Hepatic stellate cell (primary cell): ENCODE measurements at places on chromosomes 2 and 18.

DNA sequence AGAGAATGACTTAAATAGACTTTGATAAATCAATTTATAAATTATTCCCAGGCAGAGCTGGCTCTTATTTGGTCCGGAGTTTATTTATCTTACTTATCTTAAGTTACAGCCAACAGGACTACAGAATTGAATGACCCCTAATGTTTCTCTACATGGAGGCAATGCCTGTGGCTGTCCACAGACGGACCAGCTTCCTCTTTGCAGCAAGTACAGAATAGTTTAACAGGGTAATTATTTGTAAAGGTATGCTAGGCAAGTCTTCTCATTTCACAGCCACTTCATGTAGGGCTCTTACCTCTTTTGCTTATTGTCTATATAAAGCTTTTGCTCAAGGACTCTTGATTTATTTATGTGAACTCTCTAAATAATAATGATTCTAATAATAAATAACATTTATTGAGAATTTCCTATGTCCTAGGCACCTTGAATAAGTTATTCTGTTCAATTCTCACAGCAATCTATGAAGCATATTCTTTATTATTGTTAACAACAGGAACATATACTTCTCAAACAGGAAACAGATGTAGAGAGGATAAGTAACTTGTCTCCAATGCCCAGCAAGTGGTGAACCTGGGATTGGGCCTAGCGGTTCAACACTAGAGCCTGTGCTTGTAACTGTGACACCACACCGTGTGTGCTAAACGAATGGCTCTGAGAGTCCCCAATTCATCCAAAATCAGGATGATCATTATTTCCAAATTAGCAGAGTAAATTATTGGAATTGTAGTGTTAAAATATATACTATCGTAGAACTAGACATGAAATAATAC, 58.8 kb upstream of the NXPH2 start:
- no peak for DNase-seq

GRCh38 chr2:1414121-1414520, 858 bp downstream of the TPO start:
- DNase-seq, result no peak

- DNase-seq, result no peak
These were observed 23.0 kb downstream of the CNTNAP5 start for GRCh38 chr2:124048102-124048501.

DNA sequence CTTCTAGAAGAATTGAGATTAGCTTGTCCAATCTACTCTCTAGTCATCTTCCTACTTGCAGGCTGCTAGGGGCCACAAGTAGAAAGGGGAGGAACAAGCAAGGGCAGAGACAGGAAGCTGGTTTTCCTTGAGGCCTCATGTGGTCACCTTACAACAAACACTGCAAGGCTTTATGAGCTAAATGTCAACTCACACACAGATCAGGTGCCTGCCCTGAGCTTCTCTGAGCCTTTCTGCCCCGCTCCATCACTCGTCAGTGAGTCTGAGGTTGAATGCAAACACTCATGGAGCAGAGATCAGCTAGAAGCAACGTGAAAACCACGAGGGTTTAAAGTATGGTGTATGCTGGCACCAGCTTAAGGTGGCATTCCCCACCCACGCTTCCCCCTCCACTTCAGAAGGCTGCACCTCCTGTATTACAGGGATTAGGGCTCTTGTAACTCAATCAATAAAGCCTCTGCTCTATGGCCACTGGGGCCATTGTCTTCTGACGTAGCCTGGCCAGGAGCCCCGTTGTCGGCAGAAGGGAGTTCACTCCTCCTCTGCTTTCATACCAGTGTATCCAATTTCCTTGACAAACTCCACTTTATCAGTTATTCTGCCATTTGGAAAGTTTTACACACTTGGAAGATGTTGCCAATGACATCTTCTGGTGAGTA, 5.4 kb upstream of the CRYGC start:
- DNase-seq, result no peak

DNA sequence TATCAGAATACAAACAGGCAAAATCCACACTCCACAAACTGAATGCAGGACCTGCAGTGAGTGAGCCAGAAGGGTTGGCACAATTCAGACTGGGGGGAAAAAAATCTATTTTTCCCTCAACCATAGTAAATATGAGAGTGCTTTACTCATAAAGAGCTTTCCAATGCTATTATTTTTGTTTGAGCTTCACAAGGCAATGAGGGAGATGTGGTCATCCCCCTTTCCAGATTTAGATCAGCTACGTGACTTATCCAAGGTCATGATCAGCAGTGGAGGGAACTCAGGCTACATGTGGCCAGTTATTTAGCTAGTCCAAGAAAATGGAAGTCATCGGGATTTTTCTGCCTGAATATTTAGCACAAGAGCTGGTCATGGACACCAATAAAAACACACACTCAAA, 120.4 kb upstream of the KLF7 start:
- DNase-seq, result no peak

GRCh38 chr2:136215908-136216472, 98.0 kb upstream of the CXCR4 start:
- no peak for DNase-seq

- peak; percentile 6 for DNase-seq
These were observed 122.1 kb downstream of the TMEM247 start for GRCh38 chr2:46601328-46601963.

DNA sequence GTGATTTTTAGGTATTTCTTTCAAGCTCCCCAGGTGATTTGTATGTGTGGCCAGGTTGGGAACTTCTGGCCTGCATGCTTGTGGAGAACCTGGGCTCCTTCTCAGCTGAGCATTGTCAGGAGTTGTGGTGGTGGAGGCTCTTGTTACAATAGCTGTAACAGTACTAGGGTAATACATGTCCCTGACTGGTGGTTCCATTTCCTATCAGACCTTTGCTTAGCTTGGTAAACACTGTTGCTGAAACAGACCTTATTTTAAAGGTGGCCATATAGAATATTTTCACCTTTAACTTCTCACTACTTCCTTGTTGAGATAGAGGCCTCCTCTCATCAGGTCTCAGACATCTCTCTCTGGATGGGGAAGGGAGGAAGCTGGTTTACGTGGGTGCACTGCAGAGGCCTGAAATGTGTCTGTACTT, 79.2 kb downstream of the SETBP1 start:
- no peak for DNase-seq

GRCh38 chr2:19870792-19871191, 31.0 kb downstream of the TTC32 start:
- no peak for DNase-seq

DNA sequence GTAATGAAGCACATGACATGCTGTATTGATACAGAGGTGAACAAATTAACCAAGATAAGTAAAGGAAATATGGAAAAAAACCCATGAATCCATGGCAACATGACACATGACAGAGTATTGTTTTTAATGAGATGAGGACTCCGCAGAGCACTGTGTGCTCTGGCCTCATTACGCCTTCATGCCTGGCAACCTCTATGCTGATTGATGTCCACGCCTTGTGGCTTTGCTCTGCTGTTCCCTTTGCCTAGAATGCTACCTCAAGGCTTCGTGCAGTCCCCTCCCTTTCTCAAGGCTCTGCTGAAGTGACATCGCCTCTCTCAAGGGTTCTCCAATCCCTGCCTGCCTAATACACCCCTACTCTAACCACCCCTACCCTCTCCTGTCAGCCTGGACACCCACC, 8.4 kb downstream of the SIGLEC15 start:
- DNase-seq, result no peak

DNA sequence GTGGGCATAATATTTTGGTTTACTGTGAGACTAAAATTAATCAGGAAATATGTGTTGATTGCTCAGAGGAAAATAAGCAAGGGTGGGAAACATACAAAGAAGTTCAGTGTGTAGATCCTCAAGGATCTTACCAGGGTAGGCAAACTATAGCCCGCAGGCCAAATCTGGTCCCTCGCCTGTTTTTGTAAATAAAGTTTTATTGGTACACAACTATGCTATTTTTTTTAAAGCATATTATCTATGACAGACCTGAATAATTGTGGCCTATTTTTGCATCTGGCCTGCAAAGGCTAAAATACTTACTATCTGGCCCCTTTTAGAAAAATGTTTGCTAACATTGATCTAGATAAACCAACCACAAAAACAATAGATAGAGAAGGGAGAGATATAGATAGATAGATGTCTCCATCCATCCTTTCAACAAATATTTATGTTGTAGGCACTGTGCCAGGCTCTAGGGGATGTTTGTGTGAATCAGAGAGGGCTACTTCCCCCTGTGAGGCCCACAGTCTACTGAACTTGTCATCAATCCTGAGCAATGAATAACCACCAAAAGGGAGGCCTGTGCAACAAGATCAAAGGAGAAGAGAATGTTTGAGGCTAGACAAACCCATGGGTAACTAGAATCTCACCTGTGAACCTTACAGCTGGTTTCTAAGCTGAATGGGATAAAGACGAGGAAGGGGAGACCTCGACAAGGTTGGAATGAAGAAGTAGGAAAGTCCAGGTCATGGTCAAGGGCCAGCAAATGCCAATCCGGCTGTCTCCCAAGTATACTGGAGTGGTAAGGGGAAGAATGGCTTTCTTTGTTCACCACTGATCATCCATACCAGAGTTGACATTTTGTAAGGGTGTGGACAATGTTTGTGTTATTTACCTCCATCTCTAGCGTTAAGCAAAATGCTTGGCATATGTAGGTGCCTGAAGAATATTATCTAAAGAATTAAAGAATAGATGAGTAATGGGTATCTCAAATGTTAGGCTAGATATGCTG, 23.6 kb downstream of the ALPK2 start:
- DNase-seq, result no peak

- DNase-seq, result no peak
These were observed 39.0 kb downstream of the ARL5A start for GRCh38 chr2:151789055-151789834.

DNA sequence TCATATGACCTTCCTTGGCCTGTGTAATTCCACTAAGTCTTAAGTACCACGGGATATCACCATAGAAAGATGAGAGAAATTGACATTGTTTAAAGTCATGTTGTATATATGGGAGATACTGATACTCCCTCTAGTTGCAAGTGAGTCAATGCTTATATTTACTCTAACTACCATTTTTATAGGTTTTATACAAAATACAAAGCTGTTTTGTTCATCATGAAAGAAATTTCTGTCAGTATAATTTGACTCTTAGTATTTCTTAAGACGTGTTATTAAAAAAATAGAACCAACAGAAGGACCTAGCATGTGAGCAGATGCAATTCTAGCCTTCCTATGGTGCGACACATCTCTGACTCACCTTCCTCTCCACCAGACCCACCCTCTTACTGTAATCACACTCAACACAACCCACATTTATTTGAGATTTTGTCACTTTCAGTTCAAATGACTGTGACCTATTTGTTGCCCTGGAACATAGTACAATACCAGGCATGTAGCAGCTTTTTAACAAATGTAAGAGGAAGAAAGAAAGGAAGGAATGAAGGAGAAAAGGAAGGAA, 453.1 kb downstream of the CMPK2 start:
- DNase-seq, result no peak

GRCh38 chr18:77857678-77858655, 608.3 kb downstream of the GALR1 start:
- no peak for DNase-seq

GRCh38 chr18:42860011-42860410, 255.5 kb downstream of the RIT2 start:
- DNase-seq, result no peak

- no peak for DNase-seq
These were observed 53.1 kb downstream of the TMEM18 start for GRCh38 chr2:624096-624495.

- no peak for DNase-seq
These were observed 593.9 kb upstream of the NETO1 start for GRCh38 chr18:73461780-73462059.

DNA sequence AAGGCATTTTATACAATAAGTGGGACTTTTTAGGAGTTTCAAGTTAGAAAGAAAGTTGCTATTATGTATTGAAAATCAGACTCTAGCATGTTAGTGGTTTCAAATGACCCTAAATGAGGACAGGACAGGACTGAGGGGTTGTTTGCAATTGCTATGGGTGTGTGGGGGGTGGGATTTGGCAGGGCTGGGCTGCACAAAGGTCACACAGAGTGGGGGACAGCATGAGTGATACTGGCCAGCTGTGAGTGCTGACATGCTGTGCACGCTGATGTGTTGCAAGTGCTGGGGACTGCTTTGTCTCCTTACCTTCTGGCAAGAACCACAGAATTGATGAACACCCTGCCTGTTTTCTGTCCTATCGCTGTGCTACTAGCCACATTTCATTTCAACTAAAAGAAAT, 29.8 kb downstream of the RNMT start:
- no peak for DNase-seq
